ENCODE measurements at places on chromosomes 6 and 20. TPM values are rescaled to one million over a fixed set of nuclear protein-coding genes. Genes with fewer than 3 reads are reported as not detected.

DNA sequence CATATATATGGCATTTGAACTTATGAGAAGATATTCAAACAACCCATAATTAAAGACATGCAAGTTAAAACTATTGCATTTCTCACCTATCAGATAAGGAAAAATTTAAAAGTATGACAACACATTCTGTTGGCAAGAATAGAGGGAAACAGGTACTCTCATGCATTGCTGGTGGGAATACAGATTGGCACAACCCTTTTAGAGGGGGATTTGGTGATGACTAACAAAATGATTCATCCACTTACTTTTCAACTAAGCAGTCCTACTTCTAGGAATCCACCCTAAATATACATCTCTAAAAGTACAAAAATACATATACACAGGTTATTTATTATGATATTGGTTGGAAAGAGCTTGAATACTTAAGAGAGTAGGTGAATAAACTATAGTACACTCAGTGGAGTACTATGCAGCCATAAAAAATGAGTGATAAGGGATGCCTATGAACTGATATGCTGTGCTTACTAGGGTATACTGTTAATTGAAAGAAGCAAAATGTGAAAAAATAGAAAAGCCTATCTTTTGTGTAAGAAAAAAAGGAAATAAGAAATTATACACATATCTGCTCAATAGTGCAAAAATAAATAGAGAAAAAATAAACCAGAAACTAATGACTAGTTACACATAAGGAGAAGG lies 42.2 kb downstream of the ADAT2 start:
- DNase-seq: no peak

GRCh38 chr6:139801571-139802321 lies 427.3 kb upstream of the CITED2 start:
- DNase-seq: no peak

GRCh38 chr20:4571759-4572531 lies 149.8 kb upstream of the PRND start:
- DNase-seq: no peak

DNA sequence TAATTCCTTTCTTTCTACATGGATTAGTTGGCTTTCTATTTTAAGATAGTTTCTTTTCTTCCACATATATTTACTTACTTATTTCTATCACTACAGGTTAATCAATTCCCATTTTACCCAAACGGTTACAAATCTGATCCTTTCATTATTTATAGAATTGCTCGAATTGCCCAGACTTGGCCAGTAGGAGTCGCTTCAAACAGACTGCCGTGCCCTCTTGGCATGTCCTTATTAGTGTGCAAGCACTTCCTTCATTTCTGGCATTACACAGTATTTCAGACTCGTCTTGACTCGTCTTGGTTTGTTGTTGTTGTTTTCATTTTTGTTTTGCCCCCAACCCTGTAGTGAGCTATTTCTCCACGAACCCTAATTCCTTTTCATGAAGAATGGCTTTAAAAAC lies 74.6 kb downstream of the SAMD3 start:
- DNase-seq: no peak

DNA sequence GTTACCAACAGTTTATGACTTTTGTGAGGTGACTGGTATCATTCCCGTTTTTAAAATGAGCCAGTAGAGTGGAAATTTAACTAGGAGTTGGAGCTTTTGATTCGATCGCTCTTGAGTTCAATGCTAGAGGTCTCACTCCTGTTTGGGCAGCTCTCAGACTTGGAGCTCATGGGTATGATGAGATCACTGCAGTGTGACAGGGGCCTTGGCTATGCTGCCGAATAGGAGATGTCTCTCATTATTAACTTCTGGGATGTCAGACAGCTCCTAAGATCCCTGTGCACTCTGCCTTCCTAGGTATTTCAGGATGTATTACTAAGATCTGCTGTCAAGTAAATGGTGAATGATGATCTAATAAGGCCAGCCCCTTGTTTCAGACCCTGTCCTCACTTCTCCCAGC lies 20.4 kb downstream of the AKAP12 start:
- DNase-seq: no peak

- DNase-seq: no peak
These were observed 136.7 kb downstream of the HIVEP1 start for GRCh38 chr6:12148841-12149240.

DNA sequence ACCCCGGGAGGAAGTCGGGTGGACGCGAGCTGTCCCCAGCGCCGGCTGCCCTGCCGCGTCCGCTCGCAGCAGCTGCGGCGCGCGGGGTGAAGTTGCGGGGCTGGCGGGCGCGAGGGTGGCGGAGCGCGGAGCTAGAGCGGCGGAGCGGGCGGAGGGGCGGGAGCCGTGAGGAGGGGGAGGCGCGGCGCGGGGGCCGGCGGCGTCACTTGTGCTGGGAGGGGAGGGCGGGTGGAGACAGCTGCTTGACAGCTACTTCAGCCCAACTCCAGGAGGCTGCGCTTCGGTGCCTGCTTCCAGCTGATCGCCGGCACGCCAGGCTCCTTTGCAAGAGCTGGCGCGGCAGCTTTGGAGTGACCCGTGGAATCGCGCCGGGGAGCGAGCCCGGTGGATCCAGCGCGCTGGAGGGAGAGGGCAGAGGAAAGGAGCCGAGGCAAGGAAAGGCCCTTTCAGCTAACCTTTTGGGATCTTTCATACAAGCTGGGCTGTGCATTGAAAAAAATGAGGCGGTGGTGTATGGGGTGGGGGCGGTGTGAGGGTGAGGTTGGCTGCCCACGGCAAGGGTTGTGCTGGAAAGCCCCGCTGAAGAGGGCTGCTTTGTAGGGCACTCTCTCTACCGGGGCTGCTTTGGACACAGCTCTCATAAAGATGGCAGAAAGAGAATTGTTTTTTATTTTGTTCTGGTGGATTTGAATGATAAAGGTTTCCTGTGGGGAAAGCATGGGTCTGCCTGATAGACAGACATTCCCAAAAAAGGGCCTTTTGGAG lies 24.6 kb downstream of the RIPOR2 start:
- peak; percentile 36 for DNase-seq

DNA sequence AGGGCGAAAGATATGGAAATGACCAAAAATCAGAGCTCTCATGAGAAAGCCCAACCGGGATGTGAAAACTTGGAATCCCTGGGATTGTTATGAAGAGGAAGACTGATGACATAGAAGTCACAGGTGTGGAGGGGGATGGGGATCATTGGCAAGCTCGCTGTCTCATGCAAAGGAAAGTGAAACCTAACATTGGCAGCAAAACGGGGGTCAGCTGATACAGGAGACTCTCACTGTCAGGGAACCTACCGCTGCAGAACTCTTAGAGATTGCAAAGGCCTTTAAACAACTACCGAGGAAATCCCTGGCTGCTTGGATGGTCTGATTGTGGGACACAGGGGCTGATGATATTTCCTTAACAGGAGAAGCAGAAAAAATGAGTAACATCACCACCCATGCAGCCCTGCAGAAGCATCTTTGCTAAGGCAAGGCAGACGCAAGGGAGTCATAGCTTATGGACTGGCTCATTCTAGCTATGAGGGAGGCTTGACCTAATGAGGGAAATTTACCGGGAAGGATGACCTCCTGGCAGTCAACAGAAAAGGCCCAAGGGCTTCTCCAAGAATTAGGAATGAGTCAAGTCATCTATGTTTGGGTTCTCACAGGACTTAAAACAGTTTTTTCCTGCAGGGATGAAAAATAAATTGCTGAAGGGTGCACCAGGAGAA lies 7.0 kb downstream of the MUC21 start:
- DNase-seq: no peak

GRCh38 chr6:122791310-122791679 lies 2.2 kb downstream of the SMPDL3A start:
- no peak for DNase-seq

DNA sequence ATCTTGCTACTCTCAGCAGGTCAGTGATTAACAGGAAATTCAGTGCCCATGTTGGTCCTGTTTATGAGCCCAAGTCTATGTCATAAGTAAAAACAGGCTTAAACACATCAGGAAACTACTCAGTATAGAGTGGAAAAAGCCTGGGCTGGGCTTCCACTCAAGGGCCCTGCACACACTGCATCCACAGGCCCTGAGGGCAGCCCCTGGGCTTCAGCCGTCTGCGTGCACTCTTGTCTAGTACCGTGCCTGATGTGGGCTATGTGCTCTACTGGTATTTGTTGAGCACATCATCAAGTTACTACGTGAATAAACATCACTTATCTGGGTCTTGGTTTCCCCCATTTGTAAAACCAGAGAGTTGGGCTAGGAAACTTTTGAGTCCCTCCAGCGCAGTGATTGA lies 135.2 kb downstream of the PACRG start:
- DNase-seq: no peak

- no peak for DNase-seq
These were observed 151.2 kb upstream of the TMEM170B start for GRCh38 chr6:11386323-11386722.

DNA sequence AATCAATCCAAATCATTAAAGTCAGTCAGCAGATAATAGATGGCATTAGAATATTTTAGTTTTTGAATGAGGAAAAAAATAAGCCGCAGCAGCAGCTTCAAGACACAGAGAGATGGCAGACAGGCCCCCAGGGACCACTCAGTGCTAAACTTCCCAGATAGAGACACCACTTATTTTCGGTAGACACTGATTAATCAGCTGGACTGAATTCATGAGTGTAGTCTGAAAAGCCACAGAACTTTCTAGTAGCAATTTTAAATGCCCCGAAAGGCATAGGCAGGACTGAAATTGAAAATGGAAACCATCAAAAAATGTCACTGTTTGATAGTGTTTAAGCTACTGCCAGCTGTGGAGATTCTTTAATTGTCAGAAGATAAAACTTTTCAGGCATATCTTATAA lies 3.1 kb upstream of the CLDN20 start:
- DNase-seq: no peak

DNA sequence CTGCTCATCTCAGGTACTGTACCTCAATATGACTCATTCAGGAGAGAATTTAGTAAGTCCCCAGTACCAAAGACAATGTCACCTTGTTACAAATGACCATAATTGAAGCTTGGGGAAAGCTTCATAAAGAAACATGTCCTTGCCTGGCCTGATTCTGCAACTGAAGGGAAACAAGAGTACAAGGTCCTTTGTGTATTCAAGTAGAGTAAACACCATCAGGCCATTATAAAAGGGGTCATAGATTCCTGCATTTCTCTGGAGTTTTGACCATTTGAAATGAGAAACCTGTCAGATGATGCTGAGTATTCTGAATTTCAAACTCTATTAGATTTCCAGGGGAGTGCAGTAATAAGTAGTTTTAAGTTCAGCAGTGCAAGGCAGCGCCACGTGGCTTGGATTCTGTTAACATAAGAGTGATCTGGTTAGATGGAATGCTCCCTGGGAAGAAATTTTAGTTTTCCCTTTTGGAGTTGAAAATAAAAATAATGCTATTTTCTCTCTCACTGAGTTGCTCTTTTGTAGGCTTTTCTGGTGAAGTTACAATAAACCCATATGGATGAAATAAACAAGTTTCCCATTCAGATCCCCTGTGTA lies 1054.3 kb downstream of the EPHA7 start:
- DNase-seq: no peak

DNA sequence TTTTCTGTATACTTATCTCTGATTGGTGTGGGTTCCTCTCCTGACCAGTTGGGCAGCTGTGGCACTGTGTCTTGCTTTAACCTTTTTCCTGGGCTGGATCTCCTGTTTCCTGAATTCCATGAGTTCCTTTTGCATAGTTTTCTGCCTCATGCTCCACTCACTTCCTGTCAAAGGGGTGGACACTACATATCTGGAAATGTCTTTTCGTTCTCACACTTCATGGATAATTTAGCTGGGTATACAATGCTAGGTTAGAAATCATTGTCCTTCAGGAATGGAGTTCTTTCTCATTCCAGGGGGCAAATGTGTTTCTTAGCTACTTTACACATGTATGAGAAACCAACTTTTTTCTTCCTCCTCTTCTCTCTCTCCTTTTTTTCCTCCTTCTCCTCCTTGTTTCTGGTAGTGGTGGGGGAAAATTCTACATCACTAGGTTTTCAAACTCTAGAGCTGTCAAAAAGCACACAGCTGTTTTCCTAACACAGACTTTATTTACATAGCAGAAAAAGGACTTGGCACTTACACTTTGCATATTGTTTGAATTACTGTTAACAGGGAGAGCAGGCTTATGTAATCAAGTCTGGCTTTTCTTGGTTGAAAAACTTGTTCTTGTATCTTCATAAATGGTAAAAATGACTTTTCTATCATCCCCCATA lies 9.0 kb upstream of the DDX27 start:
- DNase-seq: no peak

The RSPH9 gene
- 0.63 TPM for total RNA-seq

The PRR3 gene
- 41.5 TPM for total RNA-seq

The PRL gene
- total RNA-seq: not detected

The IL17A gene
- not detected for total RNA-seq

The MYCT1 gene
- total RNA-seq: not detected

The HLA-DQB2 gene
- total RNA-seq: not detected

The MEI4 gene
- 0.44 TPM for total RNA-seq

The PKIB gene
- 86.4 TPM for total RNA-seq

Measured in neural crest cell (in vitro differentiated cells).